ENCODE measurements at places on chromosomes 16 and 17. TPM values are rescaled to one million over a fixed set of nuclear protein-coding genes. Genes with fewer than 3 reads are reported as not detected.

Gene PRAC1
- total RNA-seq = not detected

Gene DPEP3
- not detected for total RNA-seq

Gene SLC6A2
- total RNA-seq = not detected

Gene PPY
- total RNA-seq = not detected

Gene NRN1L
- total RNA-seq = 2.0 TPM

Gene PRR15L
- not detected for total RNA-seq

Gene KRT31
- not detected for total RNA-seq

Gene SEBOX
- not detected for total RNA-seq

Gene ITGB3
- total RNA-seq = 0.60 TPM

Gene CACNG5
- total RNA-seq = not detected

Gene CD300A
- 44.2 TPM for total RNA-seq

Gene ZNF205
- total RNA-seq = not detected

Gene PERCC1
- total RNA-seq = not detected

Gene SMTNL2
- total RNA-seq = not detected

Gene IL34
- total RNA-seq = not detected

Gene COPZ2
- total RNA-seq = 5.9 TPM

Gene KREMEN2
- total RNA-seq = not detected

Gene SLC13A2
- total RNA-seq = not detected

Gene PIMREG
- 21.8 TPM for total RNA-seq

Gene CTF1
- total RNA-seq = 0.20 TPM

Gene CMTM2
- total RNA-seq = 0.36 TPM

Gene ENPP7
- not detected for total RNA-seq

Gene SLFN12L
- 95.3 TPM for total RNA-seq

Gene CRYBA1
- not detected for total RNA-seq

Gene KCNAB3
- total RNA-seq = 11.4 TPM

Gene SLC35G6
- total RNA-seq = not detected

Gene OR2C1
- not detected for total RNA-seq

Gene RGS9
- 2.3 TPM for total RNA-seq

Gene NUDT21
- total RNA-seq = 175 TPM

Gene TRPV3
- total RNA-seq = not detected

Gene DHX58
- 30.3 TPM for total RNA-seq

Gene SOST
- not detected for total RNA-seq

Gene SLC12A3
- total RNA-seq = not detected

Gene KRT24
- total RNA-seq = not detected

Gene CHST4
- not detected for total RNA-seq

Gene PHOSPHO1
- not detected for total RNA-seq

Gene PGAP6
- 79.5 TPM for total RNA-seq

Gene NUBP2
- total RNA-seq = 45.7 TPM

Gene TP53TG3C
- total RNA-seq = not detected

Gene CTRB1
- not detected for total RNA-seq

Gene SPATA22
- not detected for total RNA-seq

Gene NACA2
- total RNA-seq = 0.43 TPM

Gene VWA3A
- total RNA-seq = not detected

Gene ST6GALNAC1
- 5.5 TPM for total RNA-seq

Gene TNP2
- total RNA-seq = not detected

Gene CTRB2
- not detected for total RNA-seq

Gene PLA2G10
- total RNA-seq = not detected

Gene TBX6
- 2.1 TPM for total RNA-seq

All from activated naive CD4-positive, alpha-beta T cell treated with anti-CD3 and anti-CD28 coated beads, Interleukin-2, amount 10 ng/mL, durations not matched to agents 5 hours and 36 hours (primary cell).